ENCODE measurements at places on chromosomes 7 and 10. TPM values are rescaled to one million over a fixed set of nuclear protein-coding genes. Genes with fewer than 3 reads are reported as not detected.

TMEM270 gene
- 1.7 TPM for total RNA-seq

CYP3A4 gene
- not detected for total RNA-seq

ESYT2 gene
- 48.4 TPM for total RNA-seq

NODAL gene
- not detected for total RNA-seq

CALHM2 gene
- 26.0 TPM for total RNA-seq

ALOX5 gene
- 2.0 TPM for total RNA-seq

GNAI1 gene
- 55.1 TPM for total RNA-seq

TRIM74 gene
- 0.12 TPM for total RNA-seq

C10orf71 gene
- total RNA-seq, result not detected

AKR1C4 gene
- not detected for total RNA-seq

SLC18A2 gene
- total RNA-seq, result not detected

HYAL4 gene
- not detected for total RNA-seq

NPSR1 gene
- total RNA-seq, result not detected

FGFR2 gene
- 0.19 TPM for total RNA-seq

PRKAR2B gene
- total RNA-seq, result 13.9 TPM

CCDC146 gene
- 1.2 TPM for total RNA-seq

- DNase-seq, result no peak
Observed at GRCh38 chr10:27541796-27542729, 38.0 kb downstream of the RAB18 start.

- DNase-seq, result no peak
Observed at GRCh38 chr10:23075672-23076071, 19.7 kb upstream of the MSRB2 start.

- no peak for DNase-seq
Observed at GRCh38 chr7:116629051-116629463, 42.9 kb upstream of the MET start.

GRCh38 chr10:117535298-117536071 is 7.1 kb upstream of the EMX2 start:
- DNase-seq, result no peak

GRCh38 chr7:134778941-134779740 is at the start of gene CALD1:
TSS of gene CALD1 (plus strand) at chr7:134779634. CDS start at chr7:134867734, 88,100 bp downstream.
- peak; percentile 95 for DNase-seq

DNA sequence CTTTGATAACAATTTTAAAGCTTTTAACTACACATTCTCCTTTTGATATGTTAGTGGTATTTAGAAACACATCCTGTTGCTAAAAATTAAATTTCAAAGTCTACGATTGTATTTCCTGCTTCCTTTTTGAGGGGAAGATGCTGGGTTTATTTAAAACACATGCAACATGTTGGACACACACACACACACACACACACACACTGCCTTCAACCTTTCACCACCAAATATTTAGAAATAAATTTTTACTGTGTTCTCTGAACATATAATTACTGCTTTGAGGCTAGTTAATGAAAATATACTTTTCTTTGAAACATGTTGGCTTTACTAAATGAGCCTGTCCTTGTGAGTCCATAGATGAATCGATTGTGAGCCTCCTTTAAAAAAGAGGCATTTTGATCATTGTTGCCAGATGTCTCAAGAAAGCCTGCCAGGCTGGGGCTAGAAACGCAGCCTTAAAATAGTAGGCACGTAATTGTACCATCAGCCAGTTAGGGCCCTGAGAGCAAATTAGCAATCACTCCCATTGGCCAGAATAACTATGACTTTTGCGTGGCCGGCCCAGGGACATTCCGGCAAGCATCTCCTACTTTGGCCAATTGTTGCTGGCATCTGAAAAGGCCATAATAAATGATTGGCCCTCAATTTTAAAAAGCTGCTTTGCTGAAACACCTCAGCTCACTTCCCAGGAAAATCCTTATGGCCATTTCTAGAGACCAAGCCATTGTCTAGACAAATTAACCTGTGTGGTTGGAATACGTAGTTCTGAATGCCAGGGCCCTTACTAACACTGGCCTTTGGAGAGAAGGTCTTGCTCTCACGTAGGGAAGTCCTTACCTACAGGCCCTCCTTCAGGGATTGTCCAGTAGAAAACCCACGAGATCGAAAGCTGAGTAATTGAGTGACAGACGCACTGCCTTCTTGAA is 9.9 kb upstream of the TEX36 start:
- DNase-seq, result no peak

DNA sequence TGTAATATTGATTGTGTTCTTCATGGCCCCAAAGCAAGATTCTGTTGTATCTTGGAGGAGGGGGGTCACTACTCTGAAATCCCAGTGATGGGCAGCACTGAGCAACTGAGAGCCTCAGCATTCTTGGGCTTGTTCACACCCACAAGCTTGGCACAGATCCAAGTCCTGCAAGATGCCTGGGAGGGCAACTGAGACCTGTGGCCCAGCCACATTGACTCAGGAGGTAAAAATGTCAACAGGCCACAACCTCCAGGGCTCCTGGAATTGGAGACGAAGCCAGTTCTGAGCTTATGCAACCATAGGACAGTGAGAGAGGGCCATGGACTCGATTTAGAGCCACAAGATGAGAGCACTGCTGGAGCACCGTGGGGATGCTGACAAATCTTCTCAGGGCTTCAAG is 3.1 kb upstream of the DOCK1 start:
- peak; percentile 18 for DNase-seq

DNA sequence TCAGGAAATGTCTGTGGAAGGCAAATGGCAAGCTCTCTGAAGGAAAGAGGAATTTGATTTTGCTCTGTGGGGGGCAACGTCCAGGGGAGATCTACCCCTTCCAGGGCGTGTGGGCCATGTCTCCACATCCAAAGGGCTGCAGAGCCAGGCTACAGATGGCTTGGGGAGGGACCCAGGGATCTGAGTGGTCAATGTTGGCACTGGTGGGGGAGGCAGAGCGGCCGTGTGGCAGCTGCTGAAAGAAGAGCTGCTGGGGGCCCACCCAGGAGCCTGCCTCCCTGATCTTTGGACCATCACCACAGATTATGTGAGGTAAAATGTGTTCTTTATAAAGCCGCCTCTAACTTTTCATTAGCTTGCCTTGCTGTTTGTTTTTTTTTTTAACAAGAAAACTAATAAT is 144.1 kb downstream of the HERPUD2 start:
- DNase-seq, result no peak

- peak; percentile 46 for DNase-seq
Observed at GRCh38 chr7:81267508-81267907, 348.7 kb upstream of the SEMA3C start.

DNA sequence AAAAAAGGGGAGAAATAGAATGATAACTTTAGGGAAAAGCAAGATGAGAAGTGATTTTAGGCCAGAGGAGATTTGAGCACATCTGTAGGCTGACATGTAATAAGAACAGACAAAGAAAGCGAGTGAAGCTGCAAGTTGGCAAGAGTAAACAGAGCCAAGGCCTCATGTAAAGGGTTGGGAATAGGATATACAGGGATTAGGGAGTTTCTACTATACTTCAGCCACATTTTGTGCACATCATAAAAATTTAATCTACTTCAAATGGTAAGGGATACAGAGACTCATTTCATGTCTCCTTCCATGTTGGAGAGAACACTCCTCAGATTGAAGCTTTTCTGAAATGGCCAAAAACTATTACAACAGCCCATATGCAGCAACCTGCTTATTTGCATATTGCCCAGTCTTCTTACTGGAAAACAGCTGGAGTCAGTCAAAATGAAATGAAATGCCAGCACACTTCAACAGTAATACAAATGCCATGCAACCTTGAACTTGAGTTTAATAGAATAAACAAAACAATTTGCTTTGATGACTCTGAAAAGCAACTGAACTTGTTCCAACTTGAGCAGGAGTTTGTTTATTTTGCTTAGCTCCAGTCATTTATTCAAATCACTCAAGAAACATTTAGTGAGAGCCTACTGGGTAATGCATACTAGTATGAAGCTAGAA is 49.9 kb downstream of the NRCAM start:
- DNase-seq, result no peak

- DNase-seq, result no peak
Observed at GRCh38 chr10:129921801-129922597, 42.1 kb downstream of the EBF3 start.

- DNase-seq, result no peak
Observed at GRCh38 chr10:34656661-34657060, 158.4 kb downstream of the PARD3 start.

- peak; percentile 19 for DNase-seq
Observed at GRCh38 chr10:55631071-55631654, 729.9 kb downstream of the ZWINT start.

DNA sequence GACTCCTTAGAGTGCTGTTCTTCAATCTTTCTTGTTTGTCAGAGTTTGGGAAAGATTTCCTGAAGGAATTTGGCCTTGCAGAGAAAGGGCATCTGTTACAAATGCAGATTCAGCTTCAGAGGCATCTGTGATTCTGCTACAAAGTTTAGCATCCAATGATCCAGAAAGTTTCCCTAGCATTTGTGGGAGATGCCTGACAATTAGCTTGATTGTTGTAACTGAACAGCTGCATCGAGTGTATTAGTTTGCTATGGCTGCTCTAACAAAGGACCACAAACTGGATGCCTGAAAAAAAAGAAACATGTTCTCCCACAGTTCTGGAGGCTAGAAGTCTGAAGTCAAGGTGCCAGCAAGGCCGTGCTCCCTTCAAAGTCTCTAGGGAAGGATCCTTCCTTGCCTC is 365.1 kb downstream of the GRID1 start:
- DNase-seq, result no peak

DNA sequence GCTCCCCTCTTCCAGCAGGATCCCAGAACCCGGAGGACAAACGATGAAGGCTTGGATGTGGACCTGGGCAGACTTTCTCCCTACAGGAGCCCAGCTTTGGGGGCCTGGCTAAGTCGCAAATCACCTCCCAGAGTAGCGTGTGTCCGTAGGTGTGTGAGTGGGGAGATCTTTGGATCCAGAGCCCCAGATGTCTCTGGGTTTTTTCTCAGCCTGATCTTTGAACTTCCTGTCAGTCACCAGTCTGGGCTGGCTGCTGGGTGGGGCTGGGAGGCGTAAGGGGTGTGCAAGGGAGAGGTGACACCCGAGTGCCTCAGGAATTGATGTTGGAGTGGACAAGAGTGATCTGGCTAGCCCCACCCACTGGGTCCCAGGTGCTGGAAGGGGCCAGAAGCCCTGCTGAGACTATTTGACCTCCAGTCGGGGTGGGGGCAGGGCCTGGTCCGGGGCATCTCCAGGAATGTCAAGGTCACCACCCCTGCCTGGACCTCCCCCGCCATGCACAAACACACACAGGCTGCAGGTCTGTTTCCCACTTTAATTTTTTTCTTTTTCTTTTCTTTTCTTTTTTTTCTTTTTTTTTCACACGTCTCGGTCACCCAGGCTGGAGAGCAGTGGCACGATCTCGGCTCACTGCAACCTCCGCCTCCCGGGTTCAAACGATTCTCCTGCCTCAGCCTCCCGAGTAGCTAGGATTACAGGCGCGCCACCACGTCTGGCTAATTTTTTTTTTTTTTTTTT is at the start of gene MOGAT3:
Gene MOGAT3 (minus strand): TSS at position 175 of the 738 bp plus-strand sequence. CDS start 182 bp downstream, outside the sequence.
- DNase-seq, result no peak

GRCh38 chr10:114328874-114329273 is 75.4 kb downstream of the AFAP1L2 start:
- DNase-seq, result no peak

DNA sequence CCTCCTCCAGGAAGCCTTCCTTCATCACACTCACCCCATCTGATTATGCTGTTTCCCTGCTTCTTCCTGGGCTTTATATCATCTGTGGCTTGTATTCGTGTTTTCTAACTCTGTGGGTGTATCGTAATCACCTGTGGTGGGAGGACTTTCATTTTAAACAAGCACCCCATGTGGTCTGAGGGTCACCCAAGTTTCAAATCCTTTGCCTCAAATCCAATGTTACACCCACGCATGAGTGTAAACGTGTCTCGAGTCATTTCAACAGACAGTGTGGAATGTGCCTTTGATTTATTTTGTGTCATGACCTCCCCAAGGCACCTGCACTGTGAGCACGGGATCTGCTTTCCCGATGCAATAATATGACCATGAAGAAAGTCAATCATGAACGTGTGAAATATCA is 17.5 kb upstream of the LYZL2 start:
- DNase-seq, result no peak

- DNase-seq, result no peak
Observed at GRCh38 chr10:24176658-24177057, 32.3 kb upstream of the KIAA1217 start.

- DNase-seq, result no peak
Observed at GRCh38 chr7:11570205-11570604, 261.8 kb downstream of the THSD7A start.

DNA sequence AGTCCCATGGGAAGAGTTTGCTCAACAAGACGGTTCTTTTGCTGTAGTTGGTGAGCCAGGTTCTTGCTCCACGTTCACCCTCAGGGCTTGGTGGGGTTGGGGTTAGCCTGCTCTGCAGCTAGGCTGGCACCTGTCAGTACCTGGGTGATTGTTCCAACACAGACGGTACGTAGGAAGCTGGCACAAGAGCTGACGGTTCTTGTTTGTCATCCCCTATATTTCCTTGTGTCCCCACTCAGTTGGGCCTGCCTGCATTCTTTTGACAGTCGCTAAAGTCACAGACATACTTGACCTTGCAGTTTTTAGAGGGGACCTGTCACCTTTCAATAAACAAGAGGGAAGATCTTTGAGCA is 40.2 kb upstream of the SYPL1 start:
- no peak for DNase-seq

GRCh38 chr10:72682638-72683037 is 9.3 kb upstream of the MCU start:
- peak; percentile 45 for DNase-seq

DNA sequence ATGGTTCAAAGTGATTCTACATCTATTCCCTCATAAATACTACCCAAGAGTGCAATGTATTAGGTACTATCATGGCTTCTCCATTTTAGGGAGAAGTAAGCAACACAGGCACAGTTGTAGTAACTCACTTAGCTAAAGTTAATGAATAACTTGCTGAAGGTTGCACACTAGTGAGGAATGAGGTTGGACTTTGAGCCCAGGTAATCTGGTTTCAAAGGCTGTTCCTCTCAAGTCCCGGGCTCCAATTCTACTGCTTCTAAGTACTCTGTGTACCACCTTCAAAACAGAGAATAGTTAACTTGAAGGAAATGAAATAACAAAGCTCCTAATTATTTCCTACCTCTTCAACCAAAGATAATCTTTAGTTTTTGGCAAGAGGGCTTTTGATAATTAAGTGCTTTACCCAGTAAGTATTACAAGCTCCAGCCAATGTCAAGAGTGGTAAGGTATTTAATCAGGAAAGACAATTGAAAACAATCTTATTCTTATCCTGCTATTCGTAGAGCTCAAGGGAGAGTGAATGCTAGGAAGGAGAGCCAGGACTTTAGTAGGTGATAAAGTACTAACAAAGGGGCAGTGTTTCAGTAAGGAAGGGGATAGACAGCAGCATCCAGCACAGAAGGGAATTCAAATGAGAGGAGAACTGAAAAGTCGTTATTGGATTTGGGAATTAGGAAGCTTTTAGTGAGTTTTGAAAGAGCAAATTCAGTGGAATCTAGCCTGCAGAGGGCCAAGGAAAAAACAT is 158.2 kb upstream of the PTPRZ1 start:
- DNase-seq, result no peak
